NCI-H1436 (cell line): ENCODE measurements at places on chromosomes 3 and 15.

GRCh38 chr3:54215521-54215920 is 93.2 kb downstream of the CACNA2D3 start:
- DNase-seq, result no peak

DNA sequence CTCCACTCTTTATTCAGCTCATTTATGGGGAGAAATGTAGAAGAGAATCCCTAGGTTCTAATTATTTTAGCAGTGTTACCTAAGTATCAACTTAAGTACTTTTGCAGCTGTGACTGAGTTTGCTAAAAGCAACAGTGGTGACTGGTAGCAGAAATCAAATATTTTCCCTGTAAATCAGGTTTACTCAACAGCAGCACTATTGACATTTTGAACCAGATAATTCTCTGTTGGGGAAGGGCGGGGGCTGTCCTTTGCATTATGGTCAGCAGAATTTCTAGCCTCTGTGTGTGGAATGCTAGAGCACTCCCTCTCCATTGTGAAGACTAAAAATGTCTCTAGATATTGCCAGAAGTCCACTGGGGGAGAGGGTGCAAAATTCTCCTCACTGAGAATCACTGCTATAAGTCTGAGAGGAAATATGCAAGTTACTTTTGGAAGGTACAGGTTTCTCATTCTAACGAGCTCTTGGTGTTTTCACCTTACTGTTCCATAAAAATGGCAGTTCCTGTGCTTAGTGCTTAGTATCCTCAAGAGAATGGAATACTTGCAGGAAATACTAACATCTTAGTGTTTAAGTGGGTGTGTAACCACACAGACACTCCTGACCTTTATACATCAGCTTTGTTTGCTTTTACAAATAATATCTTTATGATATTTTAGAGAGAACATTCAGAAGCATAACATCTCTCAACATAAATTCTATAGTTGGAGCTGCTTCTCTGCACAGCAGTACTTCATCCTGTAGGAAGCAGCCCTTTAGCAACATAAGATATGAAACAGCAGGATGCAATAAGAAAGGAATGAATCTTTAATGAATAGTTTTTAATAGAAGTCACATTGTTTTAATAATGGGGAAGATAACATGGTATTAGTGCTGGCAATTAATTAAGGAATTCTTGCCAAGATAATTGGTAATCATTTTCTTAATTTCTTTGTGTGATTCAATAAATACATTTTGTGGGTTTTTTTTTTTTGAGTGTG is 246.5 kb upstream of the GOLIM4 start:
- no peak for DNase-seq

DNA sequence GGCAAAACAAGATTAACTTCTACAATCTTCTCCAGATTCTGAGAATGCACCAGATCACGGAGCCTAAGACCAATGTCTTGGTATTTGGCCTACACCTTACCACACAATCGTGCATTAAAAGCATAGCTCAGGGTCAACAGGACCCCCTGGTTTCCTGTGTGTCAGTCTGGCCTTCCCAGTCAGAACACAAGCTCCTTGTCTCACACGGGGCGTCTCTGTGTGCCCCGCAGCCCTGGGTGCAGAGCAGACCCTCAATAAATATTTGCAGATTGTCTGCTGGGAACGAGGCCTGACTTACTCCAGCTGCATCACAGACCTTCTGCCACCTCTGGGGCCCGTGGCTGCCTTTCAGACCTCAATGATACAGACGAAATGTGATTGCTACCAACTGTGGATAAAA is 82.5 kb upstream of the CTNNB1 start:
- no peak for DNase-seq

DNA sequence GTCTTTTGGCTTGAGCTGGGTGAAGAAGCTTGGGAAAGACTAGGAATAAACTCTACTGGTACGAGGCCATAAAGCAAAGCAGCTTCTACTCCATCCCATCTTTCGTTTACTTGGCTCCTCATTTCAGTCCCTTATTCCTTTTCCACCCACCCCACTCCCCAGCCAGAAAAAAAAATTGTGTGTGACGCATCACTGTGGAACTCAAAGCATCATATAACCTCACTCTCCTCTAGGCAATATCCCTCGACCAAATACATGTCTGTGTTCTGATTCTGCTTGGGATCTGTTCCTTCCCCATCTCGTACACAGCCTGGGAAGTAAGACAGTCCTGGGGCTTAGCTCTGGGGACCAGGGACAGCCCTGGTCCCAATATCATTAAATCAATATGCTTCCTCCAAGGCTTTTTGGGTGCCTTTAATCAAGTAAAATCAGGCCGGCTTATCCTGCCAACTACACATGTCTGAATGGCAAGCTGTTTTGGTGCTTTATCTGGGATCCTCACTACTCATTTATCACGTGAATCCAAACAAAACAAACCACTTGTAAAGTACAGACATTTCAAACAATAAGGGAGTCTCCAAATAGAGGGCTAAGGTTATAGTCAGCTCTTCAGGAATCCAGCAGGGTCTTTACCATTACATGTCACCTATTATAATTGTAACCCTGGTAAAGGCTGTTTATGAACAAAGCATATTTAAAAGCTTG is 74.9 kb upstream of the ZBED2 start:
- DNase-seq, result no peak

DNA sequence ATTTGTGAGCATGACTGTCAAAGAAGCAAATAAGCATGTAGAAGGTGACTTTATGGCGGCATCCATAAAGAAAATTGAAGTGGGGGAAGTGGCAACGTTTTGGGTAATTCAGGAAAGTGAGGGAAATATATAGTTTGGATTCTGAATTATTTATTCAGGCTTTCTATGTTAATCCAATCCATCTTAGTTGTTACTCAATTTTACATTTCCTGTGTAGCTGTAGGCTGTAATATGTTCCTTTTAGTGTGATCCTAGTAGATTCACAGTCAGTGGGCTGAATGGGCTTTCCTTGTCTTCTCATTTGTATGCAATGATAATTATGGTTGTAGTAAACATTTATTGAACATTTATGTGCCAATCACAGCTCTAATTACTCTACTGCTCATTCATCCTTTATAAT is 654.1 kb downstream of the EDEM1 start:
- no peak for DNase-seq

GRCh38 chr3:151871639-151872468 is 1.6 kb upstream of the SUCNR1 start:
- DNase-seq, result no peak

GRCh38 chr3:16430717-16431630 is 82.5 kb downstream of the RFTN1 start:
- DNase-seq, result no peak

- no peak for DNase-seq
These were observed 108.1 kb upstream of the RNF7 start for GRCh38 chr3:141629976-141630375.

- no peak for DNase-seq
These were observed 89.7 kb downstream of the LIPC start for GRCh38 chr15:58521293-58521991.

- no peak for DNase-seq
These were observed 20.9 kb upstream of the VILL start for GRCh38 chr3:37969596-37970100.

GRCh38 chr3:71779674-71780377 is 5.1 kb downstream of the PROK2 start:
- DNase-seq, result no peak

- DNase-seq, result no peak
These were observed 35.9 kb upstream of the ZNF774 start for GRCh38 chr15:90316139-90316538.

GRCh38 chr3:39184081-39184967 is 8.1 kb downstream of the XIRP1 start:
- DNase-seq, result no peak

DNA sequence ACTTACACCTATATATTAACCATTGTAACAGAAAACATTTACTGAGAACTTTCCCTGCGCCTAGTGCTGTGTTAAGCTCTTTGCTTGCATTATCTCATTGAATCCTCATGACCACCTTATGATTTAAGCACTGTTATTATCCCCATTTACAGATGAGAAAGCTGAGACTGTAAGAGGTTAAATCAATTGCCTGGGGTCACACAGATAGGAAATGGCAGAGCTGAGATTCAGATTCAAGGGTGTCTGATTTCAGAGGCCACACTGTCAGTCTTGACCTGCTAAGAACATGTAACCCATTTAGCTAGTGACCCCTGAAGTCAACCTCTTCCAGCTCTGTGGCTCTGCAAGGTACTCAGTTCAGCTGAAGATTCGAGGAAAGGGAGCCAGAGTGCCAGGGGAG is 143.9 kb downstream of the TLE3 start:
- DNase-seq, result no peak

DNA sequence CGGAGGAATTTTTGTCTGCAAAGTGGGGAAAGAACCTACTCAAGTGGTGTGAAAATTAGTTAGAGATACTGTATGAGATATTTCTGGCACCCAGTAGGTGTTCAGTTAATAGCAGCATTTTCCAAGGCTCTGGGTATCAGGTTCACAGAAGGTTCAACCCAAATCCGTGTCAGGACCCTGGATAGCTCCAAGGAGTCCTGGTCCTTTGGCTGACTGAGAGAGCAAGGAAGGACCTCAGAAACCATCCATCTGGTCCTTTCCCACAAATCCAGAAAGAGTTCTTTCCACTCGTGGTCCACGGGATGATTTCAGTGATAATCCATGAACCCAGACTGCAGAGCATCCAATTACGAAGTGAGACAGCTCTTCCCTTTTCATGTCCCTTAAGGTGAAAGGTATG is 51.4 kb downstream of the SLC6A11 start:
- no peak for DNase-seq

GRCh38 chr3:13200946-13201345 is 127.7 kb upstream of the IQSEC1 start:
- DNase-seq, result no peak

DNA sequence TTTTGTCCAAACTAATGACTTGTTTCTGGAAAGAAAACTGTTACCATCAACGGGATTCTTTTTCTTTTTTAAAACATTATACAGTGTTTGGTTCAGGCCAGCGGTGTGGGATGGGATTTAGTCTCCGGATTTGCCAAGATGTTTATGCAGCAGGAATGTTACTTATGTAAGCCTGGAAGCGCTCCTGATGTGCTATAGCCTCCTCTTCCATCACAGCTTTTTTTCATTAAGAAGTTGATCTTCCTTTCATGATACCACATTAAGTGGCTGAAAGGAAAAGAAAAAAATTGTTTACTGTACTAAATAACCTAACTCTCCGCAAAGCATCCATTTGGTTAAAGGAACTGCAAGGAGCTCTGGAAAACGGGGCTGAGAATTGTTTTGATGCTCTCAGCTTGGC is 120.5 kb upstream of the ALDH1A3 start:
- DNase-seq, result no peak

DNA sequence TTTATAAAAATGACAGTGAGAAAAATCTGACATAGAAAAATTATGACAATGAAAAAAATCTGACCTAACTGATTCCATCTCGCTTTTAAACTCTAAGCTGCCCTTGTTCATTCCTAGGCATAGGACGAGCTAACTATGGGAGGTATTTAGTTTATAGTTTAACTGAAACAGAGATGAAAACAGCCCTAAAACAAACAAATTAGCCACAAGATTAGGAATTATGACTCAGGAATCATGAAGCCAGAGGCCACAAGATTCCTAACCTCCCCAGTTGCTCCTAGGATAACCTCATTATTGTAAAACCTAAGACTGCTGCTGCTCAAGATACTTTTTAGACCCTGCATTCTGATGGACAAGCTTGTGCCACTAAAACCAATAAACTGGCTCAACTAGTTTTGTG is 122.7 kb upstream of the MNS1 start:
- DNase-seq, result no peak
